ENCODE measurements at places on chromosomes 1 and 21. TPM values are rescaled to one million over a fixed set of nuclear protein-coding genes. Genes with fewer than 3 reads are reported as not detected.

The SH3BP5L gene
- total RNA-seq, result 20.2 TPM

The RAP1GAP gene
- 0.09 TPM for total RNA-seq

The OBSCN gene
- 3.1 TPM for total RNA-seq

The LENEP gene
- not detected for total RNA-seq

The CELA2A gene
- not detected for total RNA-seq

The PTPRF gene
- total RNA-seq, result 23.6 TPM

The KRTAP20-3 gene
- total RNA-seq, result not detected

The PDE9A gene
- not detected for total RNA-seq

The CD52 gene
- not detected for total RNA-seq

The TMEM81 gene
- 2.0 TPM for total RNA-seq

The ADCY10 gene
- total RNA-seq, result 0.09 TPM

The CHIT1 gene
- not detected for total RNA-seq

The SLAMF6 gene
- not detected for total RNA-seq

The S100A11 gene
- 381 TPM for total RNA-seq

Data from fibroblast of the aortic adventitia (primary cell).